ENCODE measurements at places on chromosomes 16 and 17. TPM values are rescaled to one million over a fixed set of nuclear protein-coding genes. Genes with fewer than 3 reads are reported as not detected.

DNA sequence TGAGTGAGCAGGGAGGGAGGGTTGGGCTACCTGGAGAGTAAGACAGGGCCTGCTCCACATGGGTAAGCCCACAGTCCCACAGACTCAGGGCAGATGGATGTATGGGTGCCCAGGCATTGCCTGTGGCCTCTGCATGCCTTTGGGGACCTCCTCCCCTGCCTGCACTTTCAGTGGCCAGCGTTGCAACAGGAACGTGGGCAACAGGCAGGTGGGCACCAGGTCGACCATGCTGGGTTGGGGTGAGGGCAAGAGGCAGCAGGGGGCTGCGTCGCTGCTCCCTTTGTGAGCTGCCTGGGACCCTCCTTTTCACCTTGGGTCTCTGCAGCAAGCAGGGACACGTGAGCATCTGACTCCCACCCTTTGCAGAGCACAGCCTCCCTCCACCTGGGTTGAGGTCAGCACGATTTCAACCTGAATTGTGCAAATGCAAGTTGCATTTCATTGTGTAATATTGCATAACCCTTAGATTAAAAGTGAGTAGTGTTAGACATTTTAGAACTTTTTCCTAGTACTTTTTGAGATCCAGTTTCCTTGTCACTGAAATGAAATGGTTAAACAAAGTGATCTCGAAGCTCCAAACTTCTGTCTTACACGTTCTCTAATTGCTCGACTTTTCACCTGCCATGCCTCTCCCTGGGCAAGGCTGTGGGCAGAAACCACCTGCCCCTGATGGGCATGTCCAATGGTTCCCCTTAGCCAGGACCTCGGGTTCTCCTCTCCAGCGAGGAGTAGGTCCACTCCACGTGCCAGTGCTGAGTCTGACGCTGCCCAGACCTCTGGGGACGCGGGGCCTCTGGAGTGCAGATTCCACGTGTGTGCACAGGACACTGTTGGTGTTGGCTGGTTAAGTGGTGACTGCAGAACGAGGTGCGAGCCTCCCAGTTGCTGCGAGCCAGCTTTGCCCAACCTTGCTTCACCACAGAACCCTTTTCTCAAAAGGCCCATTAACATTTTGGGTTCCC, 32.9 kb upstream of the IL17C start:
- DNase-seq: no peak
- no peak overlapping the region for H3K4me3 ChIP-seq
- peaks cover 17% of the 10 kb centered on the region for H3K4me1 ChIP-seq

- no peak overlapping the region for H3K4me3 ChIP-seq
- H3K36me3 ChIP-seq: peaks cover 4% of the 10 kb centered on the region
- H3K27ac ChIP-seq: no peak overlapping the region
Measured at GRCh38 chr17:33725675-33726271, 432.7 kb upstream of the ASIC2 start.

GRCh38 chr16:17668386-17668785, 197.6 kb upstream of the XYLT1 start:
- peaks cover 15% of the 10 kb centered on the region for H3K4me1 ChIP-seq
- H3K27me3 ChIP-seq: no peaks in the 10 kb centered on the region
- DNase-seq: no peak
- no peak overlapping the region for H3K4me3 ChIP-seq

GRCh38 chr16:88489163-88489741, 36.2 kb downstream of the ZFPM1 start:
- no peaks in the 10 kb centered on the region for H3K27me3 ChIP-seq
- H3K4me1 ChIP-seq: no peaks in the 10 kb centered on the region
- no peaks in the 10 kb centered on the region for H3K36me3 ChIP-seq
- no peak overlapping the region for H3K4me3 ChIP-seq

DNA sequence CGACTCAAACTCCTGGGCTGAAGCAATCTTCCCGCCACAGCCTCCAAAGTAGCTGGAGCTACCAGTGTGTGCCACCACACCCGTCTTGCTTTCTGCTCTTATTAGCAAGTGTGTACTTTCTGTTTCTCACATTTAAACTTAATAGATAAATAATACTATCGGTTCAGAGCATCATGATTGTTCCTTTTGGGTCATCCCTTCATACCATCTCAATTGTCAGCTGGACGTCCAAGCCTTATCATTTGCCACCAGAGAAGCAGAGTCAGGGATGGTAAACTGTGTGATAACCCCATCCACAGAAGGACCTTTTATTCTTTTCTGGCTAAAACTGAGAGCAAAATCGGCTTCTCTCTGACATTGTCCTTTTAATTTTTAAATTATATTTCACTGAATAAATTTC, 279.8 kb upstream of the GOT2 start:
- no peak for DNase-seq
- H3K36me3 ChIP-seq: no peaks in the 10 kb centered on the region
- no peaks in the 10 kb centered on the region for H3K4me1 ChIP-seq
- H3K27ac ChIP-seq: no peak overlapping the region
- H3K27me3 ChIP-seq: no peaks in the 10 kb centered on the region
- no peak overlapping the region for H3K4me3 ChIP-seq

DNA sequence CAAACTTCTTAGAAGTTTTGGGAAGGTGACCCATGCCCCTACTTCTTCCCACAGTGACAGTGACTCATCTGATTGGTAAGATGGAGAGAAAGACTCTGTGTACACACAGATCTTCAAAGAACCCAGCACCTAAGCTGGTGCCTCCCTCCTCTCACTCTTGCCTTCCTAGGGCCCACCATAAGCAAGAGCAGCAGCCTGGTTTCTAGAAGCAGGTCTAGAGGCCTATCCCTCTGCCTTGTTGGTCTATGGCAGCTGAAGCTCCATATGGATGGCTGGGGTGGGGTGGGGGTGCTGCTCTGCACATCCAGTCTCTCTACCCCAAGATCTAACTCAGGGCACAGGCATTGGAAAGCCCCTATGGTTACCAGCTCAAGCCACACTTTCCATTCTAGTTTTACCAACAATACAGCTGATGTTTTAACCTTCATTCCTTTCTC, 47.5 kb downstream of the STAT3 start:
- H3K4me3 ChIP-seq: no peak overlapping the region
- H3K27ac ChIP-seq: peak overlapping the region; percentile 39
- H3K36me3 ChIP-seq: peaks cover 51% of the 10 kb centered on the region
- DNase-seq: no peak
- no peaks in the 10 kb centered on the region for H3K27me3 ChIP-seq

- H3K36me3 ChIP-seq: peaks cover 26% of the 10 kb centered on the region
- H3K27ac ChIP-seq: no peak overlapping the region
- DNase-seq: no peak
- no peaks in the 10 kb centered on the region for H3K27me3 ChIP-seq
- peaks cover 28% of the 10 kb centered on the region for H3K4me1 ChIP-seq
Measured at GRCh38 chr17:50359998-50360461, 13.0 kb downstream of the MRPL27 start.

DNA sequence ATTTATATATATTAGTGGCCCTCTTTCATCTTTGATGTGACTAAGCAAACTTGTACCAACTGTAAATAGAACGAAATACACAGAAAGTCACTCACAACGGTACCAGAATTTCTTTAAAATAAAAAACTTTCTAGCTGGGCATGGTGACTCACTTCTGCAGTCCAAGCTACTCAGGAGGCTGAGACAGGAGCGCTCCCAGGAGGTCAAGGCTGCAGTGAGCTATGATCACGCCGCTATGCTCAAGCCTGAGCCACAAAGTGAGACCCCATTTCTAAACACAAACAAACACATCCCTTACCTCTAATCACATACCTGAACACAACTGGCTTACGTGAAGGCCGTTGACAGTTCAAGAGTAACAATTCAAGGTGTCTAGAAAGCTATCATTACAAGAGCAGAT, 29.7 kb downstream of the STAT5B start:
- DNase-seq: no peak
- H3K27me3 ChIP-seq: no peaks in the 10 kb centered on the region
- H3K4me1 ChIP-seq: peaks cover 25% of the 10 kb centered on the region
- H3K27ac ChIP-seq: no peak overlapping the region

DNA sequence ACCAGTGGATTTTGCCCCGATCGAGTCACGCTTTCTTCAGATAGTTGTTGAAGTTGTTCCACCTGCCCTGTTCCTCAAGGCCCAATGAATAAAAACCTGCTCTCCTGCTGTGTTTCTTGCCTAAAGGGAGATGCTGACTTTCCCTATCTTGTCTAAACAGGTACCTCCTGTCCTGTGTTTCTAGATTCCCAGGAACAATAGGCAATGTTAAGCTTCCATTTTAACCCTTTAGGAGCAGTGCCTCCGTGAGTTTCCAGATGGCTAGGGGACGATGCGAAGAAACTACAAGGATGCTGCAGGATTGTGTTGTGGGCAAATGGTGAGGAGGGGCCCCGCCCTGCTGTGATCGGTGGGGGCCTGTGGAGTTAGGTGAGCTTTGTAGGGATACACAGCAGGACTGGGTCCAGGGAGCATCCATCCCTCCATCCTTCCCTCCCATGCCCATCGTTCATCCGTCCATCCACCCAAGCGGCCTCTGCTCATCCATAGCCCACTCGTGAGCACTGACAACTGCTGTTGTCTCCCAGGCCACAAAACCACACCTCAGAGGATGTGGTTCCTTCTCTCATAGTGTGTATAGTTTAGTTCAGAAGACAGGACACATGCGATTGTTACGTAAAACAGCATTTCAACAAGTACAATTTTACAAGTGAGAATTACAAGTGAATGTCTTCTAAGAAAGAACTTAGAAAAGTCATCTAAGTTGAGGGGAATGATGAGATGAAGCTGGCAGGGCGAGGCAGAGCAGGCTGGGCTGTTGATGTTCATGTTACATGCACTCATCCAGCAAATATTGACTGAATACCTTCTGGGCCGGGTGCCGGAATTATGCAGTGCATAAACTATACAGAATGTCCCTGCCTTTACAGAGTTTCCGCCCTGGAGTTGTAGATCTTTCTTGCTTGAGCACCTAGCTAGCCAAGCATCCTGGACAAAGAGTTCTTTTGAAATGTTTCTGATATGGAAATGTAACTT, 5.2 kb downstream of the ARSG start:
- H3K4me1 ChIP-seq: peaks cover 46% of the 10 kb centered on the region
- no peak overlapping the region for H3K4me3 ChIP-seq
- H3K27ac ChIP-seq: peak overlapping the region; percentile 20
- peaks cover 21% of the 10 kb centered on the region for H3K27me3 ChIP-seq
- no peak for DNase-seq

DNA sequence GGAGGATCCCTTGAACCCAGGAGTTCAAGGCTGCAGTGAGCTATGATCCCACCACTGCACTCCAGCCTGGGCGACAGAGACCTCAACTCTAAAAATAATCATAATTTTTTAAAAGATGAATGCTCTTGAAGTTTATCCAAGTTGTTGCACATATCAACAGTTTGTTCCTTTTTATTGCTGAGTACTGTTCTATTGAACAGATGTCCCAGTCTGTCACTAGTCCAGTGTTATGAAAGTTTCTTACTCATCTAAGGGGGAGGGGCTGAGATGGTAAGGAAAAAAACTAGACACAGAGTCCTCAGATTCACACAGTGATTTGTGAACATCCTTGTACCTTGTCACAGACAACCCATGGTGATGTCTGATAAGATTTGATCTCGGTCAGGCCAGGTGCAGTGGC, 3.9 kb downstream of the ACAP1 start:
- H3K4me1 ChIP-seq: peaks cover 26% of the 10 kb centered on the region
- H3K4me3 ChIP-seq: no peak overlapping the region
- H3K27me3 ChIP-seq: no peaks in the 10 kb centered on the region
- DNase-seq: no peak
- H3K27ac ChIP-seq: no peak overlapping the region

DNA sequence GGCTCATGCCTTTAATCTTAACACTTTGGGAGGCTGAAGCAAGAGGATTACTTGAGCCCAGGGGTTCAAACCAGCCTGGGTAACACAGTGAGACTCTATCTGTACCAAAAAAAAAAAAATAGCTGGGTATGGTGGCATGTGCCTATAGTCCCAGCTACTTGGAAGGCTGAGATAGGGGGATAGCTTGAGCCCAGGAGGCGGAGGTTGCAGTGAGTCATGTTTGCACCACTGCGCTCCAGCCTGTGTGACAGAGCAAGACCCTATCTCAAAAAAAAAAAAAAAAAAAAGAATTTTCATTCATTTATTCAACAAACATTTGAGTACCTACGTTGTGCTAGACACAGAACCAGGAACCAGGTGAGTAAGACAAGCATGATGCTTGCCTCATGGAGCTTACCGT, 73.6 kb upstream of the MRTFB start:
- peaks cover 25% of the 10 kb centered on the region for H3K4me1 ChIP-seq
- H3K27ac ChIP-seq: no peak overlapping the region
- no peak overlapping the region for H3K4me3 ChIP-seq
- H3K27me3 ChIP-seq: no peaks in the 10 kb centered on the region
- H3K36me3 ChIP-seq: no peaks in the 10 kb centered on the region

DNA sequence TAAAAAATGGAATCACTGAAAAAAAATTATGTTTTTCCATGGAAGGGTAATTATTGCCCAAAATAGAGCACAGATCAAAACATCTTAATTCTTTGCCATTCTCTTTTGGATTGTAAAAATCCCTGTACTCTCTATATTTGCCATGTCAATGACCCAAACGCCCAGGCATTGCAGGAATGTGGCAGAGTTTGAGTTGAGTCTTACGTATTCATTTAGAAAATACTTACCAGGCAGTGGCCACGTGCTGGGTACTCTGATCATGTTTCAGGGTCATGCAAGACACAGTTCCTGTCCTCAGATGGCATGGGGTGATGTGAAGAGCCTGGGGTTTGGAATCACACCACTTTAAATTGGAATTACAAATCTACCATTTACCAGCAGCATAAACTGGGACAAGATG, 267.7 kb downstream of the ABCC12 start:
- DNase-seq: no peak
- no peak overlapping the region for H3K4me3 ChIP-seq
- H3K4me1 ChIP-seq: peaks cover 61% of the 10 kb centered on the region
- no peaks in the 10 kb centered on the region for H3K27me3 ChIP-seq
- 0 out of 2 replicates have a peak, but pooled peaks cover 3% of the 10 kb centered on the region for H3K36me3 ChIP-seq
- peak overlapping the region; percentile 14 for H3K27ac ChIP-seq

GRCh38 chr17:4980644-4981216, 6.7 kb downstream of the CAMTA2 start:
- peaks cover 5% of the 10 kb centered on the region for H3K4me1 ChIP-seq
- H3K36me3 ChIP-seq: no peaks in the 10 kb centered on the region
- H3K27ac ChIP-seq: no peak overlapping the region
- peak; percentile 31 for DNase-seq
- H3K27me3 ChIP-seq: peaks cover 43% of the 10 kb centered on the region

- H3K4me1 ChIP-seq: peaks cover 14% of the 10 kb centered on the region
- DNase-seq: peak; percentile 23
- no peak overlapping the region for H3K27ac ChIP-seq
- peaks cover 95% of the 10 kb centered on the region for H3K27me3 ChIP-seq
- H3K4me3 ChIP-seq: peak overlapping the region; percentile 65
Measured at GRCh38 chr17:55265311-55266021, 706 bp downstream of the HLF start.

GRCh38 chr17:901964-902363, 77.6 kb downstream of the NXN start:
- H3K36me3 ChIP-seq: no peaks in the 10 kb centered on the region
- H3K27me3 ChIP-seq: no peaks in the 10 kb centered on the region
- H3K27ac ChIP-seq: peak overlapping the region; percentile 89
- peaks cover 76% of the 10 kb centered on the region for H3K4me1 ChIP-seq

GRCh38 chr16:24834459-24835335, 11.1 kb upstream of the SLC5A11 start:
- no peaks in the 10 kb centered on the region for H3K4me1 ChIP-seq
- H3K27ac ChIP-seq: no peak overlapping the region

NPIPB8 gene
- total RNA-seq: 1.3 TPM

SLC6A4 gene
- total RNA-seq: 0.07 TPM

TMEM132E gene
- 2.0 TPM for total RNA-seq

NEUROD2 gene
- total RNA-seq: not detected

NACA2 gene
- total RNA-seq: not detected

HOXB6 gene
- 0.11 TPM for total RNA-seq

PRR29 gene
- total RNA-seq: 0.85 TPM
